ENCODE measurements at places on chromosomes 2 and 18. TPM values are rescaled to one million over a fixed set of nuclear protein-coding genes. Genes with fewer than 3 reads are reported as not detected.

- DNase-seq, result no peak
Observed at GRCh38 chr2:14232217-14232616, 400.3 kb upstream of the LRATD1 start.

GREB1L gene
- total RNA-seq, result 2.1 TPM

DNA sequence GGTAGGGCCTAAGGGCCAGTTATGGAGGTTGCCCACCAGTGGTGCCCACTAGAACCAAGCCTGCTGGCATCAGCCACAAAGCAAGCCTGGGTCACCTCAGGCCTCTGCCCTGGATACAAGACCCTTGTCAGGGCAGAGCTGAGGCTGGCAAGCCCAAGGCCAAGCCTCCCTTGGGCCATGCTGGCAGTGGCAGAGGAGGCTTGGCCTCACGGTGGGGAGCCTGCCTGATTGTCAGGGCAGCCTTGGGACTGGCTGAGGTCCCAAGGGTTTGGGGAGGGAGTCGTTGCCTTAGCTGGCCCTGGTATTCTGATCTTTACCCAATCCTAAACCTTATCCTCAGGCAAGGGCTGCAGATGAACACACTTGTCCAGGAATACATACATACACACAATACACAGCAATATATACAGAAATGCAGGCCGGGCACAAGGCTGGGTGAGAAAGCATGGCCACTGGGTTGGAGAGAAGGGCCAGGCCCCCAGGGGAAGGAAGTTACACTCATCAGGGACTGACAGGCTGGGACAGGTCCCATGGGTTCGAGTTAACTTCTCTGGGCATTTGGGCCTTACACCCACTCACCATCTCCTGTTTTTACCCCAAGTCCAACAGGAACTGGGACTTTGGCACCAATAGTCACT, 21.0 kb downstream of the CCT7 start:
- no peak for DNase-seq

GRCh38 chr2:103183061-103183460, 421.2 kb downstream of the TMEM182 start:
- DNase-seq, result no peak

DNA sequence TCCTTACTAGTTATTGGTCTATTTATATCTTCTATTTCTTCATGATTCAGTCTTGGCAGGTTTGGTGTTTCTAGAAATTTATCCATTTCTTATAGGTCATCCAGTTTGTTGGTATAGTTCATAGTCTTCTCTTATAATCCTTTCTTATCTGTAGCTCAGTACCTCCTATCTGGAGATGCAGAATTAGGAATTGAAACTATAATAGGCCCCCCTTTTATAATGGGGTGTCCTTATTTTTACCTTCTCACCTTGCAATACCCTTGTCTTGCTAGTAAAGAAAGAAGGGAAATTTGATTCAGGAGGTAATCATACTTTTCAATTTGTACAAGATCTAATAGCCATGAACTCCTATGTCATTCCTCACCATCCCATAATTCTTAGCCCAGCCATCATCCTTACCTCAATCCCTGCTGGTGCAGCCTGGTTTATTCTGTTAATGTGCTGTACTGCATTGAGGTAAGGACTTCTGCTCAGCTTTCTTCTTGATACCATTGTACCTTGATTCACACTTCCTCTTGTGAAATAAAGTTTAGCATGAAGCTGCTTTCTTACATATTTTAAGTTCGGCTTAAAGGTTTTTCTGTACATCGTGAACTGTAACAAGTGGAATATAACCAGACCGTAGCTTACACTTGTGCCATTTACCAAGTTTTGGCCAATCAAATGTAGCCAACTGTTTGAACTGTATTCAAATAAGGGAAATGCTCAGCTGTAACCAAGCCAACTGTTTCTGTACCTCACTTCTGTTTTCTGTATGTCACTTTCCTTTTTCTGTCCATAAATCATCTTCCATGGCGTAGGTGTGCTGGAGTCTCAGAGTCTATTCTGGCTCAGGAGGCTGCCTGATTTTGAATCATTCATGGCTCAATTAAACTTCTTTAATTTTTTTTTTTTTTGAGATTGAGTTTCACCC, 40.1 kb upstream of the PTH2R start:
- no peak for DNase-seq

DNA sequence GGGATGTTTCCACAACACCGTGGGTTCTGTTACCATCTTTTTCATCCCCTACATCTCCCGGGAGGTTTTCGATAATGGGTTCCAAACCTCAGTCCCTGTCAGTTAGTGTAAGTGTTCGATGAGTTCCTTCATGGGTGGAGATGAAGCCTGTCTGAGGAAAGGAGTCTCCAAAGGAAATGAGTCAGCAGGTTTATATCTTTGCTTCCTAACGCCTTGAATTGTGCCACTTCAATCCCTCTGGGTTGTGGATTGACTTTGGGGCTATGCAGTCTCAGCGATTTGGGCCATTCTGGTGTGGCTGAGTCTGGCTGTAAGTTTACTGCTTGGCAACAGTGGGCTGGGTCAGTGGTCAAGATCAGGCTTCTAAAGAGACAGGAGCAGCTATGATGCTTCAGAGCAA, 1.2 kb downstream of the SERPINB5 start:
- peak; percentile 47 for DNase-seq

DNA sequence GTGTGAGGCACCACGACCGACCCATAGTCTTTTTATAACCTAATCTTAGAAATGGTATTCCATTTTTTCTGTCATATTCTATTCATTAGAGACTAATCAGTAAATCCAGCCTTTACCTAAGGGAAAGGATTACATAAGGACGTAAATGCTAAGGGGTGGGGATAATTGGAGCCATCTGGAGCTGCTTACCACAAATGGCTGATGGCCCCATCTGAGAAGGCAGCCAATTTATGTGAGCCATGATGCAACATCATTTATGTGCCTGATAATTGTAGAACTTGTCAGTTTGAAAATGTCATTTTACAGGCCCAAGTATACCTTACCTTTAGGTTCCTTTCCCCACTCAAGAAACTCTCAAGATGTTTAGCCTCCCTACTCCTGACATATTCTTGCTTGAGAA, 44.0 kb downstream of the ARHGEF33 start:
- DNase-seq, result no peak

FHOD3 gene
- 23.1 TPM for total RNA-seq

GRCh38 chr18:67282796-67283195, 233.7 kb downstream of the DSEL start:
- no peak for DNase-seq

ITGA4 gene
- 0.07 TPM for total RNA-seq
